ENCODE measurements at places on chromosomes 13 and 19.

- no peak for DNase-seq
These were observed 10.3 kb downstream of the EHD2 start for GRCh38 chr19:47723581-47723940.

DNA sequence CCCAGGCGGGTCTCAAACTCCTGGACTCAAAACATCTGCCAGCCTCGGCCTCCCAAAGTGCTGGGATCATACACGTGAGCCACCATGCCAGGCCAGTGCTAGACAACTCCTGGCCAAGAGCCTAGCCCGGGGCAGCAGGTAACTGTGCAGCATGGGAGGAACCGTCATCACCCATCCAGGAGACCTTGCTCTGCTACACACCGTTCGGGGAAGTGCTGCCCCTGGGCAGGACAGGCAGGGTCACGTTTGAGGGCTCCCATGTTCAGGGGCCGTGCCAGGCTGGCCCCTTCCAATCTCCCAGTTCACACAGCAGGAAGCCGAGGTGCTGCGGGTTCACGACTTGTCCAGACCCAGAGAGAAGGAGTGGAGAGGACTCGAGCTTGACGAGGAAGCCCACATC is 35.1 kb downstream of the NAXD start:
- no peak for DNase-seq

GRCh38 chr19:18122424-18122823 is 24.8 kb downstream of the MAST3 start:
- no peak for DNase-seq

DNA sequence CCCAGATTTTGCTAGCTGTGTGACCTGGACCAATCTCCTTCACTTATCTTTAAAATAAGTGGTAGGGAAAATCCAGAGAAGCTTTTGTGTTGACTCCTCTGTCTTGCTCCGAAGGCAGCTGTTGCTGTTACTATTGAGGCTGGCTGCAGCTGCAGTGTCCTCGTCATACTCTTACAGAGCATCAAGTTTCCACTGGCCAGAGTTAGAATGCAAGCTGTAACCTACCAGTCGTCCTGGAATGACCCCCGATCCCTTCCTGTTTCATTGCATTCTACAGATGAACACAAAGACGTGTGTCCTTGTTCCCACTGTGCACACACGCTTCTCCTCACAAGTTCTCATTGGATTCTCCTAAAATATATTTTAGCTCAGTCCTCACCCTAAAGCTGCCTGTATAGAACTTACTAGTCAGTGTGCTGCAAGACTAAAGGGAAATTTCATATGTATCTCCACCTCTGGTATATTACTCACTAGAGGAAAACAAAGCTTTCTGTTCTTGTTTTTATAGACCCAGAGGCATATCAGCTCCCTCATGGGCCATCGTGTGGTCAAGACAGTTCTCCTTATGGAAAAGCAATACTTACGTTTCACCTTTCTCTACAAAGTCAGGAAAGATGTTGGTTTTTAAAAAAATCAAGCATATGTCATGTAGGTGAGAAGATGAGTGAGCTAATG is 589.8 kb downstream of the LMO7 start:
- no peak for DNase-seq

DNA sequence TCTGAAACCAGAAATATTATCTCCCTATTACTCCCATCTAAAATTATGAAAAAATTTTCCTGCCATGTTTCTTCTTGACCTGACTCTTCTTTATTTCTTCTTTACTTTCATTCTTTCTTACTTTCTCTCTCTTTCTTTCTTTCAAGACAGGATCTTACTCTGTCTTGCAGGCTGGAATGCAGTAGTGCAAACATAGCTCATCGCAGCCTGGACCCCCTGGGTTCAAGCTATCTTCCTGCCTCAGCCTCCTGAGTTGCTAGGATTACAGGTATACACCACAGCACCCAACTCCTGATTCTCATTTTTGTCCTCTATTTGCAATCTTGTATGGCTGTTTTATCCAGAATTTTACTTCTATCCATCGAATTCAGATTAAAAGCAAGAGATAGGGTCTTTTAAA is 631.1 kb downstream of the TBC1D4 start:
- no peak for DNase-seq

DNA sequence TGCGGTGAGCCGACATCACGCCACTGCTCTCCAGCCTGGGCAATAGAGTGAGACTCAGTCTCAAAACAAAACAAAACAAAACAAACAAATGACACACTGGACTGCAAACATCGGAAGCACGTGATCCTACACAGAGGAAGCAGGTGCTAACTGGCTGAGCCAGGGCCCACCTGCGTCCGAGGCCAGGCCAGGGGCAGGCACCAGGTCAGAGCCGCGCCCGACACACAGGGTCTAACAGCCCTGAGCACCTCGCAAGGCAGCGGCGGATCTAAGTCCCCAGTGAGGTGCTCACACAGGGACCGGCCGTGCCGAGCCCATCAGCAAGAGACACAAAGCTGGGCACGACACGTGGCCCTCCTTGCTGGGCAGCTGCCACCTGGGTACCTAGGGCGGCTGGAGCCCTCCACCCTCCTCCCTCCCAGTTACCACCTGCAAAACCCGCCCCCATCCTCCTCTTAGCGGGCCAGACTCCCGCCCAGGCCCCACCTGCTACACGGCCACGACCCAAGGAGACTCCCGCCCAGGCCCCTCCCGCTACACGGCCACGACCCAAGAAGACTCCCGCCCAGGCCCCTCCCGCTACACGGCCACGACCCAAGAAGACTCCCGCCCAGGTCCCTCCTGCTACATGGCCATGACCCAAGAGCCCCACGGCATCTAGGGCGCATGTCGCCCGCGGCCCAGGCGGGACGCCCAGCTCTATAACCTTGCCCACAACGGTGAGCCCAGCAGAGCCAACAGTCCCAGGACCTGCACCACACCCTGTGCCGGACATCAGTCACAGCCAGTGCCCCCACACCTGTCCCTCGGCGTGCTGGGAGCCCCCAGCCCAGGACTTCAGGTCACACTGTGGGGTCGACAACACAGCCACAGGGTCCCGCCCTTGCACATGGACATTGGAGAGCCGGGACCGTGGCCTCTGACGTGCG is 15.6 kb downstream of the AP3D1 start:
- DNase-seq, result no peak

DNA sequence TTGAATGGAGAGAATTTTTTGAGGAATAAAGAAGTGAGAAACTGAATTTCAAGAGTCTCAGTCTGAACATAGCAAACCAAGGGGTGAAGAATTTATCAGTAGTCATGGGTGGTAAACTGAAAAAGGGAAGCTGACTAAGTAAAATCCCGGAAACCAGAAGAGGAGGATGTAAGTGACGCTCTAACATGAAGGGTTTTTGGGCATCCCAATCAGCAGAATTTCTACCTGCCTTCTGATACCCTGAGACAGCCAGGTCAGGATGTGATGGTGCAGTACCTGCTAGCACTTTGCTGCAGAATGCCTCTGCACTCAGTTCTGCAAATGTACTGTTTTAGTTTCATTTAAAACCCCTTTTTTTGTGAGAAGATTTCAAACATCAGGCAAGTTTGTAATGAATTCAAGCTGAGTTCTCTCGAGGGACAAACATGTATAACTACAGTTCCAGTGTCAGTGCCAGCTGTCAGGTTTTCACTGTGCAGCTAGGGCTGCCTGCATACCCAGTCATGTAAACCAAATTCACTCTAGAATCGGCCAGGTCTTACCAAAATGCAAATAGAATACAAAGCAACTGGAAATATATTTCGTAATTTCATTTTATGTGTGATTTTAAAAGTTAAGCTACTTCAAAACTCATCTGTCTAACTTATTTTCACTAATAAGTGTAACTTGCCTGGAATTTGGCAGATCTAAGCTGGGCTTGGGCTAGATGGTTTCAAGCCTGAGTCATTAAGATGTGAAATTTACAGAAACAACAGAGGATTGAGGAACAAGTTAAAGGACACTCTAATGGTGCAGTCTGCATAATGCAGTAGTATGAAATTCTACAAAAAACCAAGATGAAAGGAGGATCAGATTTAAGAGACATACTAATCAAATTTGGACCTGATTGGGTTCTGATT is 13.8 kb downstream of the METTL21C start:
- DNase-seq, result no peak

GRCh38 chr19:31529121-31529520 is 179.9 kb upstream of the TSHZ3 start:
- no peak for DNase-seq

GRCh38 chr19:31826325-31826724 is 477.1 kb upstream of the TSHZ3 start:
- DNase-seq, result no peak

DNA sequence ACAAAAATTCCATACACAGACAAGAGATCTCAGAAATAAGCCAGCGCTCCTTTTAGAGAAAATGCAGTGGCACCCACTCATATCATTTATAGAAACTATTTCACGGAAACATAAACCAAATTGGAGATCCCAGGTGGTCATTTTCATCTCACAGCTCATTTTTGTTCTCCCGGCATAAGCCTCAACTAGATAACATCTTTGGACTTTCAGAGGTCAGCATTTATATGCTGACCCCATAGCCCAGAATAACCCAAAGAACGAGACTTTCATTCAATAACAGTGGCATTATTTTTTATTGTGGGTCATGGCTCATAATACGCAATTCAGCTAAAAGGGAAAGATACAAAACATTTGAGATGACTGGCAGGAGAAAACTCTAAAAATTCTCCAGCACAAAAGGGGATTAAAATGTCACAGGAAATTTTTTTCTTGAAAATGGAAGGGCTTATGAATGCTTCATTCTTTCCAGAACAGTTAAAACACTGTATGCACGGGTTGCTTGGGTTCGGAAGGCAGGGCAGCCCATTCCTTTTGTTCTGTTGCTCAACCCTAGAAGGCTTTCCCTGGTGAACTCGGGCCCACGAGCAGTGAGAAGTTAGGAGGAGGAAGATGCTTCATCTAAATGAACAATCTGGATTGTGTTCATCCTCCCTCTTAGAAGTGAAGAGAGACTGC is 24.0 kb downstream of the STARD13 start:
- DNase-seq, result no peak

DNA sequence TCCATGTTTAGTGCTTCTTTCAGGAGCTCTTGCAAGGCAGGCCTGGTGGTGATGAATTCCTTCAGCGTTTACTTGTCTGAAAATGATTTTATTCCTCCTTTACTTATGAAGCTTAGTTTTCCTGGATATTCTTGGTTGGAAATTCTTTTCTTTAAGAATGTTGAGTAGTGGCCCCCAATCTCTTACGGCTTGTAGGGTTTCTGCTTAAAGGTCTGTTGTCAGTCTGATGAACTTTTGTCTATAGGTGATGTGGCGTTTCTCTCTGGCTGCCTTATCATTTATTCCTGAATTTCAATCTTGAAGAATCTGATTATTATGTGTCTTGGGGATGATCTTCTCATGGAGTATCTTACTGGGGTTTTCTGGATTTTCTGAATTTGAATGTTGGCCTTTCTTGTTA is 26.0 kb downstream of the ZNF430 start:
- DNase-seq, result no peak

- no peak for DNase-seq
These were observed 321.0 kb downstream of the TBC1D4 start for GRCh38 chr13:75160984-75161383.

DNA sequence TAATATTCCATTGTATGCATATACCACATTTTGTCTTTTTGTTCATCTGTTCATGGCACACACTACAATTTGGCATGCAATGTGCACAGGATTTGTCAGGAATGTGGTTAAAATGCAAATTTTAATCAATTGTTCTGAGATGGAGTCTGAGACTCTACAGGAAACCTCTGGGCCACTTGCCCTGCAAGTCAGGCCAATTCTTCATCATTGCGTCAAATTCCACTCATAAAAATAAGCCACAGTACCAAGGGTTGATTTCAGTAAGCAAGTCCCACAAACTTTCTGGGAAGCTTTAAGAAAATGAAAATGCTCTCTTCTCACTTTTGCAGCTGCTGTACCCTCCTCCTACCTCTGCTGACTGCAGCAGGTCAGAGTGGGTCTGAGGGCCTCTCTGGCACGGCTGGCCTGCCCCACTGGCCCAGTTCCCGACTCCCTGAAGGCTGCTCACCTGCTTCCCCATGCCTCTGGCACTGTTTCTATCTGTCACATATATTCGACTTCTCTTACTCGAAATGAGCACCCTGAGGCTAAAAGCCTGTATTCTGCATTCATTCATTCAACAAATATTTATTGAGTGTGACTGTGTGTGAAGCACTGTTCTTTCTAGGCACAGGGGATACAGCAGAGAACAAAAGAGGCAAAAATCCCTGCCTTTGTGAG is 83.8 kb upstream of the WASF3 start:
- no peak for DNase-seq

DNA sequence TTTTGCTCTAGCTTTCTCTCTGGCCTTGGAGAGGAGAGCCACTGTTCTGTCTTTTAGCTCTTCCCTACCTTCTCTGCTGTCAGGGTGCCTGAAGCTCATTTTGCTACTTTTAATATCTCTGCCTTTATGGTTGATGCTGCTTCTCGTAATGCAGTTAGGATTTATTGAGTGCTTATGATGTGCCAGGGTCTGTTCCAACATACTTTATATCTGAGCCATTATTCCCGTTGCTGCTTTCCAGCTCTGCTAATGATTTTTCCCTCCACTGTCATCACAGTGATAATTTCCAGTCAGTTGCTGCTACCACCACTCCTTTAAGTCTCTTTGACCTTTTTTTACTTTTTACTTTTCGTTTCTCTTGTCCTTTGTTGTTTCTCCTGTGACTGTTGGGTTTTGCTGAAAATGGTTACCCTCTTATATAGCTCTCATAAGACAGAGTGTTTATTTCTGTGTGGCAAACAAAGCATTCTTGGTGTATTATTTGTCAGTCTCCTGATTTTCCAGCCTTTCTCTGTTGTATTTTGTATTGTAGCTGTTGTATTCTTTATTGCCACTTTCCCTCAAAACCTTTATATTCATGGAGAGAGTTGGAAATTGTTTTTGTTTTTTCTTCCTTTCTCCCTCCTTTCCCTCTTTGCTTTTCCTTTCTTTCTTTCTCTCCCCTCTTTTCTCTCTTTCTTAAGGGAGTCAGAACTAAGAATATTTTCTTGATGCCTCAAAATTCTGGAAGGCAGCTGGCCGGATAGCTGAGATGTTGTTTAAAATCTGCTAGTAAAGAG is 37.4 kb downstream of the COG6 start:
- DNase-seq, result no peak

- DNase-seq, result no peak
These were observed at the start of gene CYP4F3 for GRCh38 chr19:15640294-15640903. CYP4F3 (plus strand) TSS chr19:15640897; CDS start chr19:15641416, 519 bp downstream.

GRCh38 chr13:103031332-103031873 is 34.8 kb downstream of the SLC10A2 start:
- no peak for DNase-seq
